Lower leg skin (tissue), 4 donors: ENCODE measurements at places on chromosomes 13 and 19.

DNA sequence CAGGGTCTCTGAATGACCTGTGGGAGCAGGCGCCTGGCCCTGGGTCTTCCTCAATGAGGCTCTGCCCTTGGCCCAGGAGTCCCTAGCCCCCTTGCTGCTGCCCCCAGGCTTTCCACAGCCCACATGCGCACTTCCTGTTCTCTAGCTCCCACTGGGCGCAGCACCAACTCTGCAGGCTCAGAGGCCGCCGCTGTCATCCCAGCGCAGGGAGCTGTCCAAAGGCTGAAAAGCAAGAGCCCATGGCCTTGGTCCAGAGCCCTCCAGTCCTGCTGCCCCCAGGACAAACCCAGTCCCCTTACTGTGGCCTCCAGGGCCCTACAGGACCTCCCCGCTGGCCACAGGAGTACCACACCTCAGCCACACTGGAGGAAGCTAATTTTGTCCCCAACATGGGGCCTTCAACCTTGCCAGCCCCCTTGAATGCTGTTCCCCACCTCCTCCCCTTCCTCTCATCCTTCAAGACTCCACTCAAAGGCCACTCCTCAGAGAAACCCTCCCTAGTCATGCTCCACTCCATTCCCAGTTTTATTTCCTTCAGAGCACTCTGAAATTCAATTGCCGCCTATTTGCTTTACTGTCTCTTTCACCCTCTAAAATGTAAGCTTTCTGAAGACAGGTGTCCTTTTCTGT, 8.0 kb upstream of the POU2F2 start:
- DNase-seq, result peak; percentile 27

GRCh38 chr13:32022311-32022710, 9.3 kb upstream of the FRY start:
- no peak for DNase-seq

DNA sequence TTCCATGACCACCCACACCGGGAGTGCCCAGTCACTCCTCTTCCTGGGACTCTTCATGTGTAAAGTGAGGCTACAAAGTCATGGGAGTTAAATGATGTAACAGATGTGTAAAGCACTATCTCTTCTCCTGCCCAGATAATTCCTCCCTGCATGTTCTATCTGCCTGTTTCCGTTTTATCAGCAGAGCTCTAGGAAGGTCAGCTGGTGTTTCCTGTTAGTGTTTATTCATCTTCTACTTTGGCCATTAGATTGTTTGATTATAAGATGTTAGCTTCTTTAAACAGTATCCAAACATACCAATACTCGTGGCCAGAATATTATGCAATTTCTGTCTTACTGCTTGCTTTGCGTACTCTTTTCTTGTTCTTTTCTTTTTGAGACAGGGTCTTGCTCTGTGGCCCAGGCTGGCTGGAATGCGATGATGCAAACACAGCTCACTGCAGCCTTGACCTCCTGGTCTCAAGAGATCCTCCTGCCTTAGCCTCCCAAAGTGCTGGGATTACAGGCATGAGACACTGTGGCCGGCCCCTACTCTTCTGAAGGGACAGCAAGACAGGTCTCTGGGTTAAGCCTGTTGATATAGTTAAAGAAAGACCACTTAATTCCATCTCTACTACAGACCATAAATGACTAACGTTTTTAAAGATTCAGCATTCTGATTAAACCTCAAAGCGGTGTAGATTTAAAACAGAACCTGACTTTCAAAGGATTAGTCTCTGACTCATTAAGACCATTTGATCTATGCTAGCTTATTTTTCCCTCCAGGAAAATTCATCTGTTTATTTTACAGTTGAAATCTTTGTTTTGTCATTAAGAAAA, 97.4 kb upstream of the AKAP11 start:
- DNase-seq, result no peak

GRCh38 chr19:33266974-33267484, 35.3 kb downstream of the CEBPA start:
- DNase-seq, result no peak

- DNase-seq, result no peak
Measured at GRCh38 chr19:45003485-45003884, 2.2 kb downstream of the RELB start.

DNA sequence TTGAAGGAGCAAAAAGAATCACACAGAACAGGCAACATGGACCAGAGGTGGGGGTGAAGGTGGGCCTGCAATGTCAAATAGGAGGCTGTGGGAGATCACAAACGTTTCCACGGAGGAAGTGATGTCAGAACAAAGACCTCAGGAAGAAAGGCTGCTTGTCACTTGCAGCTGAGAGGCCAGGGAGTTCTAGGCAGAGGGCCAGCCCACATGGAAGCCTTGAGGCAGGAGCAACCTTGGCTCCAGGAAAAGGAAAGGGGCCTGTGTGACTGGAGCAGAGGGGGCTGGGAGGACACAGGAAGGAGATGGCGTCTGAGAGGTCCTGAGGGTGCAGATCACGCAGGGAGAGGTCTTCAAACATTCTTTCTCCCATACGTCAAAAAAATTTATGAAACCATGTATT, 16.3 kb downstream of the ZNF160 start:
- DNase-seq, result no peak

DNA sequence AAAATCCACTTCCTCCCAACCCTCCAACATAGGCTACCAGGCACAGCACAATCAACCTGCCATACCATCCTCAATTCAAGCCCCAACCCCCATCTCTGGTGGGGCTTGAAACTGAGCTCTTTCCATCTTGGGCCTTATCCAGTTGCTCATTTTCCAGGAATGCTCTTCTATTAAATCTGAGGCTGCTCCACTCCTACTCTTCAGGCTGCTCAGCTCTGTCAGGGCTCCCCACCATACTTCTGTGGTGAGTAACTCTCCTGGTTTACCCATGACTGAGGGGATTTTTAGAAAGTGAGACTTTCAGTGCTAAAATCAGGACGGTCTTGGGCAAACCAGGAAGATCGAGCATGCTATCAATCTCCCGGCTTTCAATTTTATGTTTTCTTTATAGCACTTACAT, 512.8 kb downstream of the LMO7 start:
- no peak for DNase-seq

- no peak for DNase-seq
Measured at GRCh38 chr19:18100710-18101109, 3.1 kb downstream of the MAST3 start.

DNA sequence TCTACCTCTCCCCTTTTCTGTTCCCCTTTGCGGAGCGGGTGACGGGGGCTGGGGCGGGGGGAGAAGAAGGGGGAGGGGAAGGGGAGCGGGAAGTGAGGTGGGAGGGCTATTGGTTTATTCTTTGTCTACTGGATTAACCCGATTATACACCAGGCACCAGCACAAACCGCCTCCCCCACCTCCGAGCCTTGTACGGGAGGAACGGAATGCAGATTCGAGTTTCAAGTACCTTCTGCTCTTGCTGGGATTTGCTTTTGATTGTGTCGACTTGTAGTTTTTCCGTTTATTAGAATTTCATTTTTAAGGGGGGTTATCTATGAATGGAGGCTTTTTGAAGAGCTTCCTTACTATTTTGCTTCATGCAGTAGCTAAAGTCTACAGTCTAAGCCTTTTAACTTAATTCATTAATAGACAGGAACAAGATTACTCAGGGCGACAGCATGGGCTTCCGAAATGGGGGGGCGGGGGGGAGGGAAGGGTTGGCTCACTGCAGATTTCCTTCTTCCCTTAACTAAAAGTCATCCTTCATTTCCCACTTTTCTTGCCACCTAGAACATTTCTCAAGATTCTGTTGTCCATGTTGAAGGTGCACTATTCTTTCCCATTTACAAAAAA, 937 bp upstream of the SPRY2 start:
- peak; percentile 88 for DNase-seq

DNA sequence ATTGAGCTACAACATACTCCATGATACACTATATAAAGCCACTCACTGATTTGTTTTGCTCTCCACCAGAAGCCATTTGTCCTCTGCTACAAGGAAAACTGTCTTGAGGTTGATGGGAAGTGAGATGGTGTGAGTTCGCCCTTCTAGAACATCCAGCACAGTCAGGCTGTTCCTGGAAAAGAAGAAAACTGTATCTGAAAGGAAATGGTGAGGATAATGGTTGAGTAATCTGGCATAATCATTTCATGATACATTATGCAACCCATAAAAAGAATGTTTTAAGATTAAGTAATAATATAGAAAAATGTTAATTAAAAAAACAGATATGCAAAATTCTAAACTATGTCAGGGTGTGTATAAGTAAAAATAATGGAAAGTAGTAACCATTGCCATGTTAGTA, 233.9 kb downstream of the RGCC start:
- DNase-seq, result no peak

GRCh38 chr19:4576016-4576933, 16.8 kb upstream of the SEMA6B start:
- peak; percentile 94 for DNase-seq

GRCh38 chr13:105144020-105144419, 1391.4 kb downstream of the EFNB2 start:
- no peak for DNase-seq

DNA sequence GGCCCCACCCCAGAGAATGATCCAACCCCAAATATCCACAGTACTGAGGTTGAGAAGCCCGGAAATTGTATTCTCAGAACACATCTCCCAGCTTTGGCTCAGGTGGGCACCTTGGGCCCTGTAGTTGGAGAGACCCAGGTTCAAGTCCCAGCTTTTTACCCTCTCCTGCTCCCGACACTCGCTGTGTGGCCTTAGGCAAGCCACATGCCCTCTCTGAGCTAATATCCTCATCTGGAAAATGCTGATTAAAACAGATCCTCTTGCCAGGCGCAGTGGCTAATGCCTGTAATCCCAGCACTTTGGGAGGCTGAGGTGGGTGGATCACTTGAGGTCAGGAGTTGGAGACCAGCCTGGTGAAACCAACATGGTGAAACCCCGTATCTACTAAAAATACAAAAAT, 2.6 kb downstream of the PLIN4 start:
- DNase-seq, result no peak

- DNase-seq, result no peak
Measured at GRCh38 chr19:35938282-35939224, 2.4 kb downstream of the LRFN3 start.

DNA sequence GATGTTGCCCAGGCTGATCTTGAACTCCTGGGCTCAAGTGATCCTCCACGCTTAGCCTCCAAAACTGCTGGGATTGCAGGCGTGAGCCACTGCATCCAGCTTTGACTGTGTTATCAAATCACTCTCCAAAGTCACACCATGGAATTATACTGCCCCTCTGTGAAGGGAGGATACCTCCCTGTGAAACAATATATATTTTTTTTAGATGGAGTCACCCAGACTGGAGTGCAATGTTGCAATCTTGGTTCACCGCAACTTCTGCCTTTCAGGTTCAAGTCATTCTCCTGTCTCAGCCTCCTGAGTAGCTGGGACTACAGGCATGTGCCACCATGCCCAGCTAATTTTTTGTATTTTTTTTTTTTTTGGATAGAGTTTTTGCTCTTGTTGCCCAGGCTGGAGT, 7.7 kb downstream of the TYK2 start:
- DNase-seq, result no peak

GRCh38 chr19:42693760-42694350, 46.4 kb downstream of the PSG3 start:
- no peak for DNase-seq

DNA sequence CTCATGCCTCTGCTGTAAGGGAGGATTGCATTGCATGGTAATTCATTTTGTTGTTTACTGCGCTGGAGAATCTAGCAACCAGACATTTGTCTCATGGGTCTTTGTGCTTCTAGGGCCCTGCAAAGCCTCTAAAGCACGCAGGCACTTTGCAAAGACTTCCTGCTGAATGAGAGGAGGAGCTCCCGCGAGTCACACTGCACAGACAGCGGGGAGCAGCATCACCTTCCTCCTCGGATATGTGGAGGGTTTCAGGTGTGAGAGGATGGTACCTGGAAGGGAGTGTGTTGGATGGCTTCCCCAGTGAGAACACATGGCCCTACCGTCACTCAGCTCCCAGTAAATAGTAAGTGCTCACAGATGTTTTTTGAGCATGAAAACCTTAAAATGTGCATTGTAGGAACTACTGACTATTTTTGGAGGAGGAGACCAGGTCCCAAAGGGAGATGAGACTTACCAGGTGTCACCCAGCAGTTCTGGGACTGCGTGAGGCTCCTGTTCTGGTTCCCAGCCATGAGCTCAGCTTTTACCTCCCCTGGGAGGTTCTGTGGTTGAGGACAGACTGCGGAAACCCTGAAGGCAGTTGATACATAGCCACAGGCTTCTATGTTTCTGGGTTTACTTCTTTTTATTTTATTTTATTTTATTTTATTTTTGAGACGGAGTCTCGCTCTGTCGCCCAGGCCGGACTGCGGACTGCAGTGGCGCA, 278.0 kb downstream of the FGF9 start:
- no peak for DNase-seq

- no peak for DNase-seq
Measured at GRCh38 chr13:40292108-40292507, 374.3 kb downstream of the FOXO1 start.

- peak; percentile 89 for DNase-seq
Measured at GRCh38 chr13:26557393-26558073, at the start of gene WASF3. TSS of gene WASF3 (plus strand) at chr13:26557683. CDS start at chr13:26642271, 84,588 bp downstream.

GRCh38 chr13:41017817-41018601, 1.1 kb downstream of the ELF1 start:
- DNase-seq, result no peak

DNA sequence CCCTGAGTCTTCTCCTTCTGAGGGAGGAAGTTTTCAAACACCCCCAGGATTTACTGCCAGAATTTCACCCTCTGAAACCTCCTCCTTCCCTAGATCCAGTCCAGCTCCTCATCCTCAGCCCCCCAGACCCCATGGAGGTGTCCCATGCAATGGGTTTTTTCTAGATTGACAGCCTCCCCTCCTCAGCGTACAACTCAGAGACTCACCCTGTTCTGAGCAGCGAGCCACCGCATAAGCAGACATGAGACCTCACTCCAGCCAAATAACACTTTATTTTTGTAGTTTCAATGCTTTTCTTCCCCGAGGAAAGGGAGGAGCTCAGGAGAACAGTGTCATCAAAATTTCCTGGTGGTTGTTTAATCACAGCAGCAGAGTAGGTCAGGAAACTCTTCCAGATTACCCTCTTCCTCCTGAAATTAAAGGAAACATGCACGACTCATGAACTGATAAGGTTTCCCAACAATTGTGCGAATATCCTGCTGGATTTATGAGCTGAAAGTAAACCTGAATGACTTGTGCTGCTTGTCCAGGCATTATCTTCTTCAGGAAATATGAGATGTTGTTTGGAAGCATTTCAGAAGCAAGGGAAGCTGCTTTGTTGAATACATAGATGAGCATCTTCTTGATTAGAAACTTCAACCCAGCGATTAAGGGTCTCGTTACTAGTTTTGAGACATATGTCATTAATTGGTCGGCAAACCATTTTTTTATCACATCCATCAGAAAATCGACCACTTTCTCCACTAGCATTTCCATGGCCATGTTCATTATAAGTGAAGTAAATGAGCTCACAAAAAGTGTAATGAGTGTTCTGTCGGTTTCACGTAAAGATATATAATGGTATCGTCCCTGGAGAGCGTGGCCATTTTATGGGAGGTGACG, 36.2 kb downstream of the ERICH4 start:
- DNase-seq, result no peak

GRCh38 chr13:26677156-26677555, 83.4 kb downstream of the GPR12 start:
- DNase-seq, result no peak

- DNase-seq, result no peak
Measured at GRCh38 chr19:29662278-29662603, 3.0 kb upstream of the PLEKHF1 start.
